H1 (cell line): ENCODE measurements at places on chromosomes 11 and 22. TPM values are rescaled to one million over a fixed set of nuclear protein-coding genes. Genes with fewer than 3 reads are reported as not detected.

DNA sequence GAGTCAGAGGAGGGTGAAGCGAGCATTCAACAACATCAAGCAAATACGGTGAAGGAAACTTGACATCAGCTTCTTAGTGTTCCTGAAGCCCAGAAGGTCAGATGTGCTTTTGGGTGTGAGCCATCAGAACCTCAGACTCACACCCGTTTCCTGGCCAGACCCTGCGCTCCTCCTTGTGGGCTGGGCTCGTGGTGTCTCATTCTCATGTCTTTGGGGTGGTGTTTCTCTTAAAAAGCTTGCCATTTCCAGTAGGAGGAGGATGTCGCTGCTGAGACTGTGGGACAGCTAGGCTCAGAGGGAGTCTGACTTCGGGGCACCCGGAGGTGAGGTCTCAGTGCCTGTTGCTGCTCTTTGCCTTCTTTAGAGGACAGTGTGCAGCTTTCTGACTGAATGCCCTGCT is 24.2 kb downstream of the PPFIBP2 start:
- DNase-seq, result no peak
- no peaks in the 10 kb centered on the region for H3K27me3 ChIP-seq
- no peak overlapping the region for H3K4me3 ChIP-seq
- no peak overlapping the region for H3K27ac ChIP-seq

DNA sequence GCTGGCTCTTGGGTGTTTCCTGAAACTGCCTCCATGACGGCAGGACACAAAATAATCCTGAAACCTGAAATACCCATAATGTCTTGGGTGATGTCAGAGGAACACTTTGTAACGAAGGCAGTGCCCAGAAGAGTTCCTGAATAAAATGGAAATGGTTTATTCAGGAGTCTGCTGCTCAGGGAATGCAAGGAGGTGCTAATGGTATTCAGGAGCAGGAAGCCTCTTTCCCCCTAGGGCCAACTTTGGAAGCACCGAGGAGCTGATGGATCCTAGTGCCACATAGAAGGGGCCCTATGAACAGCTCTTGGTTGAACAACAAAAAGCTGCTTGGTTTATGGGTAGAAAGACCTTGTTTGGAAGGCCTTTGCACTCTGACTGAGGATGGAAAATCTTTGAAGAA is 15.5 kb downstream of the TREH start:
- H3K36me3 ChIP-seq, result no peaks in the 10 kb centered on the region
- H3K4me1 ChIP-seq, result no peaks in the 10 kb centered on the region
- H3K27me3 ChIP-seq, result no peaks in the 10 kb centered on the region
- DNase-seq, result no peak

Gene OR8D4
- total RNA-seq, result not detected in 2 replicates

Gene GGT5
- not detected in 2 replicates for total RNA-seq
